ENCODE measurements at places on chromosomes 16 and 17.

- DNase-seq = no peak
These were observed 7.6 kb downstream of the MRM1 start for GRCh38 chr17:36608794-36609497.

GRCh38 chr16:28925386-28926228 is 569 bp upstream of the RABEP2 start:
- DNase-seq = peak; percentile 79

DNA sequence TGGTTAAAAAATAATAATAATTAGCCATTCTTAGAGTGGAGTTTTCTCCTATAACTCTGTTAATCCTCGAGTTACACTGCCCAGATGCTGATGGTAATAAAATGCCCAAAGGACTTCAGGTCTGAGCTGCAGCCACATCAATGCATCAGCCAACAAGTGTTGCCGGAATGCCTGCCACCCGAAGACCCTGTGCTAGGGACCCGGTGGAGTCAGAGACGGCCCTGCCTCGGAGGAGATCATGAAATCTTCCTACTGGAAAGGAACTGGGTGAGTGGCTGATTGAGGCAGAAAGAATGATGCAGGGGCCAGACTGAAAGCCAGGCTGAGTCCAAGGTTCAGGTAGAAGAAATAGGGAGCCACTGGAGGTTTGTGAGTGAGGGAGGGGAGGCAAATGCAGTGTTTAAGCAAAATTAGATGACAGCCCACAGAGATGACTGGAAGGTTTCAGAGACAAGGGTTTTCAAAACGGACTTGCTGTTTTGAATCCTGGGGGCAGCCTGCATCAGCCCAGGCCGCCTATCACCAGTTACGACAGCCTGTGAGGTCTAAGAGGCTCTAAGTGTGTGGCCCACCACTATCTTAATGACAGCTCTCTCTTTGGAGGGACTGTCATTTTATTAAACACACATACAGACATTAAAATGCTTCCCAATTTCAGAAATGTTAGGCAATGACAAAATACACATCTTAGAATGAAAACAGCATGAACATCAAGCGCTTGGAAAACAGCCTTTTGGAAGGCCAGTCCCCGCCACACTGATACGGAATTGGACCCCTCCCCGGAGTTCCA is 100.0 kb downstream of the ZNF423 start:
- DNase-seq = no peak

DNA sequence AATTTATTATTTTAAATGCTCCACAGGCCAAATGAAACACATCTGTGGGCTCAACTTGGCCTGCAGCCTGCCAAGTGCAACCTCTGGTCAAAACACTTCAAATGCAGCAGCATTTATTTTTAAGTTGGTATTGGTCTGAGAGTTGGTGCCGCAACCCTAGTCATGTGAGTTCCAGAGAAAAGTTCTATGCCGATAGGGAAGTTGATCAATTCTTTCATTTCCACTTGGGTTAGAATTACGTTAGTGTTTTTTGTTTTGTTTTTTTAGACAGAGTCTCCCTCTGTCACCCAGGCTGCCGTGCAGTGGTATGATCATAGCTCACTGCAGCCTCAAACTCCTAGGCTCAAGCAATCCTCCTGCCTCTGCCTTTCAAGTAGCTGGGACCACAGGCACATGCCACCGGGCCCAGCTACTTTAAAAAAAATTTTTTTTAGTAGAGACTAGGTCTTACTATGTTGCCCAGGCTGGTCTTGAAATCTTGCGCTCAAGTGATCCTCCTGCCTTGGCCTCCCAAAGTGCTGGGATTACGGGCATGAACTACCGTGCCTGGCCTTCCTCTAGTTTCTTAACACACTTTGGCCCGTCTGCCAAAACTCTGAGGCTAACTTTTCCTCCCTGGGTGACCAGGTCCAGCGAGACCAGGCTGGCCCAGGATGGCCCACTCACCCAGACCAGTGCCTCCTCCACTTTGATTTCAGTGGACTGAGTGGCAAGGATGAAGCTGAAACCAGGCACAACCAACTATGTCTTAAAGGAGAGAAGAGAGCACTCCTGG is 221.1 kb downstream of the MRTFB start:
- no peak for DNase-seq
